ENCODE measurements at places on chromosomes 5 and 9.

DNA sequence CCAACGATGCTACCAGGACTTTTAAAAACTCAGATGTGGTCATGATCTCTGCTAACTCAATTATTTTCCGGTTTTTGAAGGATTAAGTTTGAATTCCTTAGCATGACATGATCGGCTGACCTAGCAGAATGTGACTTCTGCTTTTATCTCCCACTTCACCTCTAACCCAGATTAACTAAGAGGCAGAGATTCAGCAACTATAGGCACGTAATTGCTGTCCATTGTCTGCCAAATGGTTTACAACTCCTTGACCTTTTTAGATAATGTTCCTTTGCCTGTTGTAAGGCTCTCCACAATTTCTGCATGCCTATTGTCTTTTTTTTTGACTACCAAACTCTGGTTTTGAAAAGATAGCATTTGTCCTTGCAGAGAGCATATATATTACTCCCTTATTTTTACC is 268.2 kb downstream of the BRINP1 start:
- no peak for DNase-seq

DNA sequence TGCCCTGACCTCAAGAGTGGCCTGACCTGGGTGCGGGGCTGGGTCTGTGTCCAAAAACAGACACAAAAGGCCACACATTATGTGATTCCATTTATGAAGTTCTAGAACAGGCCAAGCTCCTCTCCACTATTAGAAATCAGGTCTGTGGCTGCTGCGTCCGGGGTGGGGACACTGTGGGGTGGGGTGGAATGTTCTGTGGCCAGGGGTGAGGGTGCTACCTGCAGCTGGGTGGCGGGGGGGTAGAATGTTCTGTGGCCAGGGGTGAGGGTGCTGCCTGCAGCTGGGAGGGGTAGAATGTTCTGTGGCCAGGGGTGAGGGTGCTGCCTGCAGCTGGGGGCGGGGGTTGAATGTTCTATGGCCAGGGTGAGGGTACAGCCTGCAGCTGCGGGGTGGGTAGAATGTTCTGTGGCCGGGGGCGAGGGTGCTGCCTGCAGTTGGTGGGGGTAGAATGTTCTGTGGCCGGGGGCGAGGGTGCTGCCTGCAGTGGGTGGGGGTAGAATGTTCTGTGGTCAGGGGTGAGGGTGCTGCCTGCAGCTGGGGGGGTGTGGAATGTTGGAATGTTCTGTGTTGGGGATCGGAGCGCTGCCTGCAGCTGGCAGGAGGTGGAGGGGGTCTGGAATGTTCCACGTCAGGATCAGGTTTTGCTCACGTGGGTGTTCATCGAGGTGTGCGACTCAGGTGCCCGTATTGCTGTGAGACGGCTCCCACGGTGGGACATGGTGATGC is 8.3 kb downstream of the LCN12 start:
- no peak for DNase-seq

GRCh38 chr5:173412566-173412965 is 84.4 kb upstream of the STC2 start:
- DNase-seq = no peak

- no peak for DNase-seq
Measured at GRCh38 chr9:8632493-8632892, 832.9 kb upstream of the DMAC1 start.

DNA sequence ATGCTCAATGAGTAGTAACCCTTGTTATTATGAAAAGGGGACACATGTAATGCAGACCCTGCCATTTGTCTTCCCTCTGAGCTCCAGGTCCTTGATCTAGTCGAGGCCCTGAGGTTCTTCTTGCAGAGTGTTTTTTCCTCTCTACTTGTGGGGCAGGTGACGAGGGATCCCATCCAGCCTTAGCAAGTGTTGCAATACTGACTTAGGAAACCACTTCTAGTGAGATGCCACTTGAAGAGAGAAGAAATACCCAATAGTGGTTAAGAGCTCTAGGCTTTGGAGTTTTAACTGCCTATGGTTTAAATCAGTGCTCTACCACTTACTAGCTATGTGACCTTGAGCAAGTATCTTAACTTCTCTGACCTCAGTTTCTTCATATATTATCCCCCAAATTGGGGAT is 10.2 kb downstream of the PPARGC1B start:
- no peak for DNase-seq

- no peak for DNase-seq
Measured at GRCh38 chr5:109718216-109718615, 28.5 kb downstream of the MAN2A1 start.

GRCh38 chr5:134944630-134945029 is 23.1 kb upstream of the CATSPER3 start:
- no peak for DNase-seq

- DNase-seq = peak; percentile 8
Measured at GRCh38 chr9:76704593-76705204, 59.5 kb upstream of the PCA3 start.

GRCh38 chr5:129904102-129904666 is at the start of gene CHSY3:
Gene CHSY3, plus strand, starts transcription at chr5:129904465.
- DNase-seq = peak; percentile 24

DNA sequence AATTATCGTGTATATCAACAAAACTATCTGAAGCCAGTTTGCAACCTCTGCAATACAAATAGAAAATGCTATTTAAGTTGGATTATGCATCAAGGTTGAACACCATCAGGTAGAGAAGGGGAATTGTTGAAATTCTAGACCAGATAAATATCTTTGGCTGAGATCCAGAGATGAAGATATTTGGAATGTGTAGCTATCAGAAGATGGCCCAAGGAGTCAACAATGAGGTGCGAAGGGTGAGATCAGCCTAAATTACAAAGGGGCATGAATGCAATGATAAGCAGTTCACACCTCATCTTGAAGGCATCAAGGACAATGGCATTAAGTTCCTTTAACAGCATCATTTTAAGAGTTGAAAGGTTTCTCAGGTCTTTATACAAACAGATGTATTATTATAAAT is 572.1 kb upstream of the DMAC1 start:
- DNase-seq = no peak

GRCh38 chr9:75664597-75664996 is 225.9 kb upstream of the PCSK5 start:
- no peak for DNase-seq

DNA sequence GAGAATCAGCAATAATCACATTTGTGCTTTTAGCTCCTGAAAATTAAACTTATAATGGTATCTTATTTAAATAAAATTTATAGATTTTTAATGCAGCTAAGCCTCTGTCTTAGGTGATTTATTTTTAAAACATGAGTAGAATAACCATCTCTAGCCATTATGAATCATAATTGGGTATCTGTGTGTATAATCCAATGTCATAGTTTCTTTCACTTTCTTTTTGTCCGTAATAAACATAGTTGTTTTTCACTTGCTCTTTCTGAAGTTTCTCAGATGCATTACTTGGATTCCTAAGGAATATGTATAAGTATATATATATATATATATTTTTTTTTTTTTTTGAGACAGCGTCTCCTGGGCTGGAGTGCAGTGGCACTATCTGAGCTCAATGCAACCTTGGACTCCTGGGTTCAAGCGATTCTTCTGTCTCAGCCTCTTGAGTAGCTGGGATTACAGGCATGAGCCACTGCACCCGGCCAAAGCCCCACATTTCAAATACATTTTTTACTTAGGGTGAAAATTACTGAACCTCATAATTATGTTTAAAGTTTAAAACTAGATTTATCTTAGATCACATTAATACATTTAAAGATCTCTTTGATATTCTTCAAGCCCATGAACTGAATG is 377.1 kb downstream of the PRDM9 start:
- no peak for DNase-seq

- DNase-seq = no peak
Measured at GRCh38 chr5:125394661-125395280, 648.3 kb upstream of the ZNF608 start.

DNA sequence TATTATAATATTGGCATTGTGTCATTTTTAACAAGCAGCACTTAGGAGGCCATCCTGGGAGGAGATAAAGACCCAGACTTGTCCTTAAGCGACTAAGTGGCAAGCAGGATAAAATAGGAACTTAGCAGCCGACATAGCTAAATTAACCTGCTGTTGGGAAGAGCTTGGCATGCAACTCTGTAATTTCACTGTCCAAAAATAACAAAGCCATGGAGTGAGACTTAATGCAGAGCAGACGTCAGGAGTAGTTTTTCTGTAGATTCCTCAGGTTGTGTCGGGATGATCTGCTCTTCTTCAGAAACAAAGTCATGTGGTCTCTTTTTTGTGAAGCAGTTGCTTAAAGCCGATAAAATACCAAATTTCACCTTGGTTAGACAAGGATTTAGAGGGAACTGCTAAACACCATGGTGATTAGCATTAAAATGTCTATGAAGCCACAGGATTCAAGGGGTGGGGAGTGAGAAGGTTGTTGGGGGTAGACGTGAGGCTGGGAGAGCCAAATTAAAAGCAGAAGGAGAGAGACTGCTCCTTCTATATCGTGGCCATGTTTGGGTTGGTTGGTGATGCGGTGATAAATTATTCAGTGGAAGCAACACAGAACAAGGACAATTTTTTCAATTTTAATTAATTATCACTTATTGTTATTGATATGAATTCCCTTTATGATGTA is 303.0 kb downstream of the CSNK1G3 start:
- no peak for DNase-seq

- no peak for DNase-seq
Measured at GRCh38 chr5:148512498-148512897, 128.7 kb downstream of the FBXO38 start.

DNA sequence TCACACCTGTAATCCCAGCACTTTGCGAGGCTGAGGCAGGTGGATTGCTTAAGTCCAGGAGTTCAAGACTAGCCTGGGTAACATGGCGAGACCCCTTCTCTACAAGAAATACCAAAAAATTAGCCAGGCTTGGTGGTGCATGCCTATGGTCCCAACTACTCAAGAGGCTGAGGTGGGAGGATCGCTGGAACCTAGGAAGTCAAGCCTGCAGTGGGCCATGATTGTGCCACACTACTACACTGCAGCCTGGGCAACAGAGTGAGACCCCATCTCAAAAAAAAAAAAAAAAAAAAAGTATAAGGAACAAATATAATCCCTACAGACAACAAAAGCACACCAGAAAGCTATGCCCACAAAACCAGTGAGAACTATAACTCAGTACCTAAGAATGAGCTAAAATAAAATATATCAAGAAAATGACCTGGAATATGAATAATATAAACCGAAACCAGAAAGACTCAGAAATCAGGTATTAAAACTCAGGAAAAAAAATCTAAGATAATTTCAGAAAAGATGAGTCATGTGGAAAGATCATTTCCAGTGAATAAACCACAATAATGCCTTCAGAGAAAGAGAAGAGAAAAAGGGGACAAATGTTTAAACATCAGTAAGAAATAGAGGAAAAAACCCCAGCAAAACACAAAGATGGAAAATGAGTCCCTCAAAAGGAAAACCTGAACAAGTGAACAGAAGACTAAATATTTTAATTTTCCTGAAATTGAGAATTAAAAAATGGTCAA is 57.4 kb downstream of the GOLPH3 start:
- no peak for DNase-seq

- no peak for DNase-seq
Measured at GRCh38 chr5:121692158-121692557, 159.5 kb upstream of the FTMT start.

DNA sequence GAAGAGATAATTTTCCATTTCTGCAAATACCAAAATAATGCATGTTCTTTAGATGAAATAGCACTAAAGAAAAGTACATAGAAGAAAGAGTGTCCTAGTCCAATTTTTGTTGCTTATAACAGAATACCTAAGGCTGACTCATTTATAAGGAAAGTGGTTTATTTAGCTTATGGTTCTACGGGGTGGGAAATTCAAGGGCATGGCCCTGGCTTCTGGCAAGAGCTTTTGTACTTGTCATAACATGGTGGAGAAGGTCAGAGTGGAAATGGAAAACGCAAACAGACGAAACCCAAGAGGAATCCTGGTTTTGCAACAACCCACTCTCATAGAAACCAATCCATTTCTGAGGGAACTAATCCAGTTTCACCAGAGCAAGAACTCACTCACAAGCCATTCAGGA is 283.7 kb downstream of the CSNK1G3 start:
- DNase-seq = no peak

GRCh38 chr5:5037674-5038073 is 102.5 kb upstream of the ADAMTS16 start:
- DNase-seq = no peak

GRCh38 chr5:38329132-38329715 is 70.9 kb downstream of the EGFLAM start:
- no peak for DNase-seq

DNA sequence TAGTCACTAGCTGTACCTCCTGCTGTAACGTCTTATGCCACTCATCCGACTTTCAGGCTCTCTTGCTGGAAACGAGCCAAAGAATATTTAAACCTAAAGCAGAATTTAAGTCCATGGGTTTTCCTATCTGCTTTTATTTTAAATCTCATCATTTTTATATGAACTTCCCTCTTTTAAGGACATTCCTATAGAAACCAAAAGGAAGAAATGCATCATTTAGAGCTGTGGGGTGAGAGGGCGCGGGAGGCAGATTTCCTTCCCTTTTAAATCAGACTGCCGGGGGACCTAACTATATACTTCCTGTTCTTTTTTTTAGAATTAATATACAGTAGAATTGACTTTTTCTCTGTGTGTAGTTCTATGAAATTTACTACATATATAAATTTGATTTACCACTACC is 468.8 kb downstream of the BNC2 start:
- DNase-seq = no peak

DNA sequence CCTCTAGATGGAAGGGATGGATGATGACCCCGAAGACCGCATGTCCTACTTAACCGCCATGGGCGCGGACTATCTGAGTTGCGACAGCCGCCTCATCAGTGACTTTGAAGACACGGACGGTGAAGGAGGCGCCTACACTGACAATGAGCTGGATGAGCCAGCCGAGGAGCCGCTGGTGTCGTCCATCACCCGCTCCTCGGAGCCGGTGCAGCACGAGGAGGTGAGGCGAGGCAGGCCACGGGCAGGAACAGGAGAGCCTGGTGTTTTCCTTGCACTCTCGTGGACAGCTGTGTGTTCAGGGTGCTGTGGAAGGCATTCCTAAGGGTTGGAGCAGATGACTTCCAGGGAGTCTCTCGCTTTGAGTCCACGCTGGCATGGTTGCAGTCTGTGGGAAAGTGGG is 73.9 kb downstream of the TJP2 start:
- DNase-seq = no peak

- no peak for DNase-seq
Measured at GRCh38 chr9:104808035-104808614, 44.2 kb downstream of the NIPSNAP3B start.

GRCh38 chr9:131484560-131485185 is 18.0 kb upstream of the POMT1 start:
- no peak for DNase-seq

DNA sequence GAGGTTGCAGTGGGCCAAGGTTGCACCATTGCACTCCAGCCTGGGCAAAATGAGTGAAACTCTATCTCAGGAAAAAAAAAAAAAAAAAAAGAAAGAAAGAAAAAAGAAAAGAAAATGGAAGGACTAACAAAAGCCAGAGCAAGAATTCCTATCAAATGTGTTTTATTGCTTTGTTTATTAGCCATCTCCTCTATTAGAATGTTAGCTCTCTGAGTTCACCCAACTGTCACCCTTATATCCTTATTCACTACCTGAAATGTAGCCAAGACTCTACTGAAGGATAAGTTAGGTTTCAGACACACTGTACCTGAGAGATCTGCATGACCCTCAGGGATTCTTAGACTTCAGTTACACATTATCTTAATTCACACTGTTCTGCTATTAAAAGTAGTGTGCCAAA is 177.9 kb downstream of the MAPKAP1 start:
- DNase-seq = no peak

GRCh38 chr5:127863161-127863560 is 160.0 kb downstream of the CCDC192 start:
- no peak for DNase-seq

All from stimulated activated CD4-positive, alpha-beta T cell treated with anti-CD3 and anti-CD28 coated beads, Interleukin-1b, Interleukin-23, amount 100 ng/mL, for 4 hours (primary cell).